ENCODE measurements at places on chromosomes 2 and 18.

DNA sequence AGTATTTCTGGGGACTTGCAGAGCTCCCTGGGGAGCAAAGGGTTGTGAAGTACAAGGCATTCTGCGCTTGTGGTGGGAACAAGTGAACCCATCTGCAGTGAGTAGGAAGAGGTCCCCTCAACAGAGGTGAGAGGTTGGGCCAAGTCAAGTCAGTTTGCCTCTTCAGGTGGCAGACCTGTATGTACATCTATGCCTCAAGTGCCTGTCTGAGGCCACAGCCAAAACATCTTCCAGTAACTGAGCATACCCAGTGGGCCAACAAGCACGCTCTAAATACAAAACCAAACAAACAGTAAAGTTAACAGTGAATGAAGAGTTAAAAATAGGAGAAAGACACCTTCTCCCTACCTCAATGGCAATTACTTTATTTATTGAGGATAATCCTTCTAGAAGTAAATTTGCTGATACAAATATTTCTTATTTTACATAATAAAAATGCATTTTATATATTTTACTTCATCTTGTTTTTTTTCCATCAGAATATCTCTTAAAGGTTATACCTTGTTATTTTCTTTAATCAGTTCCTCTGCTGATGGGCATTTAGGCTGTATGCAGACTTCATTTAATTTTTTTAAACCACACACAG lies 2.5 kb downstream of the GYPC start:
- DNase-seq: no peak

DNA sequence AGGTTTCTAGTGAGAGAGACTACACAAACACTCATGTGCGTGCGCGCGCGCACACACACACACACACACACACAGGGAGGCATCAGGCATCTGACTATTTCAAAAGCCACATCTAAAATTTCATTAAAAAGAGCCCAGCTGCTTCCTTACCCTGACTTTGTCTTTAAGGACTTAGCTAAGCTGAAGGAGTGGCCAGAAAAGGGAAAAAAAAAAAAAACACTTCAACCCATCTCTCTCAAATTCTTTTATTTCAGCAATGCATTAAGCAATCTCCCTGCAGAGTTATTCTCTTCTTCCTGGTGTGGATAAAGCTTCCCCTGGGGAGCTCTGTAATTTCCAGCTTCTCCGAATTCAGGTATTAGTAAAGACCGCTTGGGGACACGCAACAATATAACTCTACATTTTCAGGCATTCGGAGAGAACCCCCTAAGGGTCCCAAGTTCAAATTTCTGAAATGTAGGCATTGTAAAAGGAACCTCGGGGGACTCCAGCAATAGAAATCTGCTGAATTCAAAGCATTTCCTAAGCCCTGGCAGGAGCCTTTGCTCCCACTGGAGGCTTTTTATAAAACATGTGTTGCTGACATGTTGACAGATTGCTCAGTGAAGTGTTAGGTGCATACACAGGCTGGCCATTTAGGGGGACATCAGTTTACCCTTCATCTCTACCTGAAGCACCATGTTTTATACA lies 67.0 kb downstream of the ZNF521 start:
- DNase-seq: no peak

GRCh38 chr18:7982216-7982615 lies 415.1 kb downstream of the PTPRM start:
- DNase-seq: no peak

GRCh38 chr2:148935791-148936190 lies 60.8 kb downstream of the KIF5C start:
- DNase-seq: no peak

GRCh38 chr2:85935746-85936208 lies 47.0 kb upstream of the ST3GAL5 start:
- DNase-seq: no peak

All from stimulated activated CD4-positive, alpha-beta T cell treated with anti-CD3 and anti-CD28 coated beads, Interleukin-1b, Interleukin-23, amount 100 ng/mL, for 1 hour (primary cell).